Cardiac ventricle fibroblast (primary cell): ENCODE measurements at places on chromosomes 7 and 10. TPM values are rescaled to one million over a fixed set of nuclear protein-coding genes. Genes with fewer than 3 reads are reported as not detected.

The NODAL gene
- total RNA-seq, result not detected in 2 replicates

The FAM25C gene
- not detected in 2 replicates for total RNA-seq

The PLXDC2 gene
- total RNA-seq, result 7.5 and 10.0 TPM in 2 replicates

The TSC22D4 gene
- total RNA-seq, result 37.2 and 43.4 TPM in 2 replicates

The FRMPD2 gene
- total RNA-seq, result not detected in 2 replicates

The RET gene
- total RNA-seq, result 0.19 and 0.39 TPM in 2 replicates

The MYOF gene
- 136 and 159 TPM in 2 replicates for total RNA-seq
